ENCODE measurements at places on chromosomes 2 and 18.

DNA sequence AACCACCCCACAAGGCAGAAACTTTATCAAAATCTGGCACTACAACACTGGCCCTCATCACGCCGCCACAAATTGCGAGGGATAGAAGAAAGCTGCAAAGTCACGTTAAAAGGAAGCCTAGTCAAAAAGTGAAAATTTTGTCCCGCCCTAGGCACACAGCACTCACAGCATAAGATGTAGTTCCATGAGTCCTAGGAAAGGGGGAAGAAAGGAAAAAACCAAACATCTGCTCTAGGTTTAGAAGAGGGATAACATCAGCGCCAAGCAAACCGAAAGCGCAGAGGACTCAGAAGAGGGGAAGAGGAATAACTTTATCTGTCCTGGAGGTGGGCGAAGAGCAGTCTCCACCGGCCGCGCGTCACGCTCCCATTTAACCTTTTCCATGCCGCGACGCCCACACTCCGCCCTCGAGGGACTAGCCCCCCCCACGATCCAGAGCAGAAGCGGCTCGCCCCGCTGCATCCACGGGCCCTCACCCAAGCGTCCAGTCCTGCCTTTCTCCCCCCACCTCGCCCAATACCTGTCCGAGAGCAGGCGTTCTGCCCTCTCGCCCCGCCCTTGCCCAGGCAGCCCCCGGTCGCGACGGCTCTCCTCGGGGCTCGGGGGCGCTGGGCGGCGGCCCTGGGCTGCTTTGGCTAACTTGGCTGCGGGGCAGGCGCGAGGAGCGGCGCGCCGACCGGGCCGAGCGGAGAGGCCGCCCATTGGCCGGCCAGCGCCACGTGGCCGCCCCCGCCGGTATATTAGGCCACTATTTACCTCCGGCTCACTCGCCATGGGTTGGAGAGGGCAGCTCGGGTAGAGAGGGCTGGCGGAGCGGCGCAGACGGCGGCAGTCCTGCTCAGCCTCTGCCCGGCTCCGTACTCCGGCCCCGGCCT is at the start of gene HOXD1:
HOXD1 (plus strand) TSS at position 770 of the 875 bp plus-strand sequence. CDS start 134 bp downstream, outside the sequence.
- peak; percentile 57 for DNase-seq

- DNase-seq: no peak
Observed at GRCh38 chr2:99380376-99381010, 43.3 kb downstream of the EIF5B start.

DNA sequence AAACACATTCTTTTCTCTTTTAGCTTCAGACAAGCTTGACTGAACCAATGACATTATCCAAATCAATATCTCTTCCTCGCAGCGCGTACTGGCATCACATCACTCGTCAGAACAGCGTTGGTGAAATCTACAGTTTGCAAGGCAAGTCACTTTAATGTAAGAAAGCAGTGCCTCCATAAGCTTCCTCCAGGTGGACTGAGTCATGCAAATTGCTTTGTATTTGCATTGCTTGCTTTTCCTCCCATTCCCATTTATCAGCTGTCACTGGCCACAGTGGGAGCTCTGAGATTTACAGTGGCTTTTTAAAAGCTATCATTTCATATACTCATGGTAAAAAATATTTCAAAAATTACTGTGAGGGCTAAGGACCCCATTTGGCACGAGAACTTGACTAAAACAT is 189.9 kb downstream of the CD226 start:
- no peak for DNase-seq

DNA sequence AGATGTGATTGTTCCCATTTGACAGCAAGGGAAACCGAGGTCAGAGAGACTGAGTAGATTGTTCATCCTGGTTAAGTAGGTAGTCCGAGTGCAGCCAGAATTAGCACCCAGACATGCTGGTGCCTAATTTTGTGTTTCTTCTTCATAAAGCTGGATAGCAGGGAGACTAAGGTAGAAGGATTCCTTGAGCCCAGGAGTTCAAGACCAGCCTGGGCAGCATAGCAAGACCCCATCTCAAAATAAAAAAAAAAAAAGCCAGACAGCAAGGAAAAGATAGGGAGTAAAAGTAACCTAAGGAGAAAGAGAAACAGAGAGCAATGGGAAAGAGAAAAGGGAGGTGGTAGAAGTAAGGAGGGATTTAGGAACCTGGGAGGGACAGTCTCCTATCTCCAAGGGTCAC is 120.6 kb downstream of the PRKCE start:
- DNase-seq: no peak

DNA sequence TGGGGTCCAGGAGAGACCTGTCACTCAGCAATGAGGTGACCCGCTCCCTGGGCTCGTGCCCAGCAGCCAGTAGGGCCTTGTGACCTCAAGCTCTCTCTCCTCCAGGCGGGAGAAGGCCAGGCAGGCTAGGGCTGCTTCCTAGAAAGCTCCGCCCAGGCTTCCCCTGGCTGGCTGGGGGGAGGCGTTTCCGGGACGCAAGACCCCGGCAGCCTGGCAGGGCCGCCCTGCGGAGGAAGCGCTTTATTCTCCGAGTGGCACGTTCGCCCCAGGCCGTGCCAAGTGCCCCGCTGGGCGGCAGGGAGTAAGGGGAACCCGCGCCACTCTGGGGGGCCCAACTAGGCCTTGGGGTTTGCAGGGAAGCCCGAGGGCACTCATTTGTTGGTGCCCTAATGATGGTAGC is 21.2 kb upstream of the EPAS1 start:
- no peak for DNase-seq

GRCh38 chr2:242043538-242044312 is 174.2 kb downstream of the RTP5 start:
- no peak for DNase-seq

Data from A549 (cell line).